Peyer's patch (tissue), 4 donors: ENCODE measurements at places on chromosomes 5 and 9. TPM values are rescaled to one million over a fixed set of nuclear protein-coding genes. Genes with fewer than 3 reads are reported as not detected.
A peak's percentile ranks its signal among the peaks of the same experiment; 100 is the strongest.

DNA sequence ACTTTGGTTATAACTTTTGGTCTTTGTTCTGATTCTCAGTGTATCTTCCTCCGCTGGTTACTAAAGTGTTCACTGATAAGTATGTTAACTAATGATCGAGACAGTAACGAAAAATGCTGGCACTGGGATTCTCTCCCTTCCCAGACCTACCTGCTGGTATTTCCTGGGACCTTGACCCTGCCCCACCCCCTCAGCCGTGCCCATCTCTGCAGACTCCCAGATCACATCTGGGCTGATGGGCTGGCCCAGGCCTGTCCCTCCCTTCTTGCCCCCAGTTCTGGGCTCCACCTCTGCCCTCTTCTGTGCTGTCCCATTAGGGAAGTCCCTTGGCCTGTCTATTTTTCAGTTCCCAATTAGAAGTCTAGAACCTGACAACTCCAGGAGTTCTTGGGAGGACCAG is 46.9 kb downstream of the NEURL1B start:
- peak overlapping the region; percentile 53 for H3K27ac ChIP-seq
- H3K4me3 ChIP-seq: no peak overlapping the region
- DNase-seq: peak; percentile 77
- H3K36me3 ChIP-seq: no peaks in the 10 kb centered on the region

DNA sequence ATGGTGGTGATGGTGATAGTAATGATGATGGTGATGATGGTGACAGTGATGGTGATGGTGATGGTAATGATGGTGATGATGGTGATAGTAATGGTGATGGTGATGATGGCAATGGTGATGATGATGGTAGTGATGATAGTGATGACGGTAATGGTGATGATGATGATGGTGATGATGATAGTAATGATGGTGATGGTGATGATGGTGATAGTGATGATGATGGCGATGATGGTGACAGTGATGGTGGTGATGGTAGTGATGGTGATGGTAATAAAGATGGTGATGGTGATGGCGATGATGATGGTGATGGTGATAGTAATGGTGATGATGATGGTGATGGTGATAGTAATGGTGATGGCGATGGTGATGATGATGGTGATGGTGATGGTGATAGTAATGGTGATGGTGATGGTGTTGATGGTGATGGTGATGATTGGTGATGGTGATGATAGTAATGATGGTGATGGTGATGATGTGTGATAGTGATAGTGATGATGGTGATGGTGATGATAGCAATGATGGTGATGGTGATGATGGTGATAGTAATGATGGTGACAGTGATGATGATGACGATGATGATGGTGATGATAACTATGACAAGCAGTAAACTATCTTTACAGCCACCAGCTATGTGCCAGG is 38.6 kb downstream of the PHF2 start:
- no peak overlapping the region for H3K4me3 ChIP-seq
- DNase-seq: no peak
- H3K27me3 ChIP-seq: no peaks in the 10 kb centered on the region

DNA sequence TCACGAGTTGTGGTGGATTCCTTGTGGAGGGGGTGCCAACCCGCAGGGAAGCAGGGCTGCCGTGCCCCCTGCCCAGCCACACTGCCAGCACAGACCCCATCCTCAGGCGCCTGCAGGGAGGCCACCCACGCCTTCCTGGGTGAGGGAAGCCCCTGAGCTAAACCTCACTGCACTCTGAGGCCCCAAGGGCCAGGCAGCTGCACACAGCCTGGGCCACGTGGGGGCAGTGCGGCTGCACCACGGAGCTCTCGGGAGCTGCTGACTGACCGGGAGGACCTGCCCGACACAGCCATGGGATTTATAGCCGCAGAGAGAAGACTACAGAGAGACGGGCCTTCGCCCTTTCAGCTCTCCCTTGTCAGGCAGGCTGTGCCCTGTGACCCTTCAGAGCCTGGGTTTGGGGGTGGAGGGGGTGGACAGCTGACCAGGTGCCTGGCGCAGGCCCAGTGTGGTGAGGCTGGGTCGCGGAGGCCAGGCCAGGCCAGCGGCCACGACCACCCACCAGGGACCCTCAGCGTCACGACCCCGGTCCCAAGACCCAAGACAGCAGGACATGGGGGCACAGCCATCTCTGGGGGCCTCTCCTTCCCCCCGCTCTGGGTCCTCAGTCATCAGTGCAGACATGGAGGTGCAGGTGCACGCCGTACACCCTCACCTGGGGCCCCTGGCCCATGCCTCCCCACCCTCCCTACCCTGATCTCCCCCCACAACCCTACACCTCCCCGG is 4.3 kb upstream of the AHRR start:
- no peak overlapping the region for H3K4me3 ChIP-seq
- DNase-seq: no peak
- H3K4me1 ChIP-seq: peaks cover 6% of the 10 kb centered on the region
- no peak overlapping the region for H3K27ac ChIP-seq
- no peaks in the 10 kb centered on the region for H3K27me3 ChIP-seq

The FOXD4L3 gene
- total RNA-seq: 0.94 TPM

The GGTA1 gene
- 1.7 TPM for total RNA-seq

DNA sequence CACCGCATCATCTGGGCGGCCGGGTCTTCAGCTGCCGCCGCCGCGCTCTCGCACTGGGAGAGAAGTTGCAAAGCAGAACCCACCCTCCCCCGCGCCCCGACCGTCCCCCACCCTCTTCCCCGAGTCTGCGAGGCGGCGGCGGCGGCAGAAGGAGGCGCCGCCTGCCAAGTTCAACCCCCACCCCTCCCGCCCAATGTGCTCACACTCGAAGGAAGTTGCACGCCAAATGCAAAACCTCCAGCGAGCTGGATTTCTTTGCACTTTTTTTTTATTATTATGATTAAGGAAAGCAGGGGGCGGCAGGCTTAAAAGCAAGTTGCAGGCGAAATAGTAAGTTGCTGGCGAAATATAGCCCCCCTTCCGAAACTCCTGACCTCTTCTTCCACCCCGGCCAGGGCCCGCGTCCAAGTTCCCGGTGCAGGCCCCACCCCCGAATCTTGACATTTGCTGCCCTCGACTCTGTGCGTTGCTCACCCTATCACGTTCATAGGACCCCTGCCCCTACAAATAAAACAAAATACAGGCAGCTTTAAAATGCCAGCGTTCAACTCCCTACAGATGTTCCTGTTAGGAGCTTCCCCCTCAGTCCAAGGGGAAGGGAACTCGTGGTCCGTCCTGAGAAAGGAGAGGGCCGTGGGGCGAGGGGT is 1.1 kb upstream of the NR3C1 start:
- H3K4me1 ChIP-seq: no peaks in the 10 kb centered on the region
- H3K27ac ChIP-seq: peak overlapping the region; percentile 96
- DNase-seq: peak; percentile 78
- H3K27me3 ChIP-seq: no peaks in the 10 kb centered on the region
- peaks cover 6% of the 10 kb centered on the region for H3K36me3 ChIP-seq

The GPR151 gene
- total RNA-seq: not detected

The UNC13B gene
- 46.1 TPM for total RNA-seq

GRCh38 chr5:99000221-99000620 is 71.4 kb upstream of the CHD1 start:
- H3K4me3 ChIP-seq: no peak overlapping the region
- H3K4me1 ChIP-seq: no peaks in the 10 kb centered on the region
- no peak overlapping the region for H3K27ac ChIP-seq

GRCh38 chr5:131942016-131942415 is 3.4 kb downstream of the MEIKIN start:
- no peaks in the 10 kb centered on the region for H3K27me3 ChIP-seq
- no peak overlapping the region for H3K4me3 ChIP-seq
- no peaks in the 10 kb centered on the region for H3K36me3 ChIP-seq
- no peak overlapping the region for H3K27ac ChIP-seq

The SH3TC2 gene
- total RNA-seq: 1.3 TPM

The NPDC1 gene
- 54.2 TPM for total RNA-seq

GRCh38 chr5:23071682-23072081 is 218.5 kb upstream of the CDH12 start:
- no peaks in the 10 kb centered on the region for H3K36me3 ChIP-seq
- no peaks in the 10 kb centered on the region for H3K27me3 ChIP-seq
- no peak overlapping the region for H3K27ac ChIP-seq
- H3K4me3 ChIP-seq: no peak overlapping the region

The TMEM174 gene
- total RNA-seq: not detected

DNA sequence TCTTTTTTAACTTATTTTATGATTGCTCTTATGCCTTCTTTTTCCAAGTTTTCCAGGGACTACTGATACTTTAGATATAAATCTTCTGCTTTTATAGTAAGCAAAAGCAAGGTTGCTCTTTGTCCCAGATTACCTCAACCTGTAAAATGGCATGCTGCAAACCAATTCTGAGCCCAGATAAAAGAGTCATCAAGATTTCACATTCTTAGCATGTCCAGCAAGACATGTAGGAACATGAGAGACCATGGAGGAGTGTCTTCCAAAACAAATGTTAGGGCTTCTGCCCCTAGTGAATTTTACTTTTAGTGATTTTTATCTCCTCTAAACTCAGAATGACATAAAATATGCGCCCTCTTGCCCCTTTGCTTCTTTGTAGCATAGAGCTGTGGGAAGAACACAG is 7.0 kb upstream of the CDC20B start:
- no peak overlapping the region for H3K27ac ChIP-seq
- no peak for DNase-seq
- no peak overlapping the region for H3K4me3 ChIP-seq
- H3K36me3 ChIP-seq: no peaks in the 10 kb centered on the region

DNA sequence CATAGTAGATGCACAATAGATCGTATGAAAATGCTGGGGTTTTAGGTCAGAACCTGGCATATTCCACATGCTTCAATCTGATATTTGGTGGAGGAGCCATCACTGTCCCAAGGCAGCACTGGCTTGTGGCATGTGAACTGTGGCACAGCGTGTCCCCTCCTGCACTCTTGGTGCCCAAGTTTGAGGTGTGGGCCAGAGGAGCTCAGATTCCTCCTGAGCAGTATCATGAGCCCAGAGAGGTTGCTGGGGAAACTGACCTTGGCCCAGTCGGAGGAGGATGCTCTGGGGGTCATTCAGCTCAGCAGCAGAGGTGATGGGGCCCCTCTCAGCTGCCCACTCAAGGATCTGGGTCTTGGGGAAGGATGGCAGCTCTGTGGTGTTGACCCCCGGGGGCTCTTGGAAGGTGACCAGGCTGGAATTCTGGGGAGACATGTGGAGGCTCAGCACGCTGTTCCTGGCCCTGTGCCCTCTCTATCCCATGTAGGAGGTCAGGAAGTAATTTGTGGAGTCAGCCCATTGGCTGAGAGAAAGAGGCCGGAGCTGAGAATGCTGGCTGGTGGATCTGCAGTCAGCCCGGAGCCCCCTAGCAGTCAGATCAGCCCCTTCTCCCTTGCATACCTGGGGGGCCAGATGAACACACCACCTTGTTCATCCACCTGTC is 23.7 kb downstream of the FPGS start:
- DNase-seq: no peak
- peak overlapping the region; percentile 25 for H3K27ac ChIP-seq
- H3K4me3 ChIP-seq: no peak overlapping the region
- H3K4me1 ChIP-seq: no peaks in the 10 kb centered on the region
